ENCODE measurements at places on chromosomes 13 and 19.

DNA sequence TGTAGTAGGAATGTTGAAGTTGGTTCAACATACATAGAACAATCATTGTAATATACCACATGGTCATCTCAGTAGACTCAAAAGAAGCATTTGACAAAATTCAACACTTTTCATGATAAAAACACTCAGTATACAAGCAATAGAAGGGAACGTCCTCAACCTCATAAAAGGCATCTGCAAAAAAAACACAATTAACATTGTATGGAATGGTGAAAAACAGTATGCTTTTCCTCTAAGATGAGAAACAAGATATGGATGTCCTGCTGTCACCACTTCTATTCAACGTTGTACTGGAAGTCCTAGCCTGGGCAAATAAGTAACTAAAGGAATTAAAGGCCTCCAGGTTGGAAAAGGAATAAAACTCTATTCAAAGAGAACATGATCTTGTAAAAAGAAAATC is 54.5 kb downstream of the FNDC3A start:
- DNase-seq: no peak

DNA sequence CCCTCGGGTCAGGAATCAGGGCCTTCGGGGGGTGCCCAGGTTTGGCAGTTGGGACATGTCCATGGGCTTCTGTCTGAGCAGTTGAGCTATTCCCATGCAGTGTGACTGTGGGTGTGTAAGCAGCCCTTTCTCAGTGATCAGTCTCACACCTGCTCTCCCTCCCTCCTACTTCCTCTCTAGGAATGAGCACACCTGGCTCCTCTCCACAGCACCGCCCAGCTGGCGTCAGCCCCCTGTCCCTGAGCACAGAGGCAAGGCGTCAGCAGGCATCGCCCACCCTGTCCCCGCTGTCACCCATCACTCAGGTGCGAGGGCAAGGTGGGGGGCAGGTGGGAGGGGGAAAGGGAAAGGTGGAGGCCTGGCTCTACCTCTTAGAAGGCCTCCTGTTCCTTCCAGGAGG is 25.9 kb downstream of the COMP start:
- DNase-seq: no peak

DNA sequence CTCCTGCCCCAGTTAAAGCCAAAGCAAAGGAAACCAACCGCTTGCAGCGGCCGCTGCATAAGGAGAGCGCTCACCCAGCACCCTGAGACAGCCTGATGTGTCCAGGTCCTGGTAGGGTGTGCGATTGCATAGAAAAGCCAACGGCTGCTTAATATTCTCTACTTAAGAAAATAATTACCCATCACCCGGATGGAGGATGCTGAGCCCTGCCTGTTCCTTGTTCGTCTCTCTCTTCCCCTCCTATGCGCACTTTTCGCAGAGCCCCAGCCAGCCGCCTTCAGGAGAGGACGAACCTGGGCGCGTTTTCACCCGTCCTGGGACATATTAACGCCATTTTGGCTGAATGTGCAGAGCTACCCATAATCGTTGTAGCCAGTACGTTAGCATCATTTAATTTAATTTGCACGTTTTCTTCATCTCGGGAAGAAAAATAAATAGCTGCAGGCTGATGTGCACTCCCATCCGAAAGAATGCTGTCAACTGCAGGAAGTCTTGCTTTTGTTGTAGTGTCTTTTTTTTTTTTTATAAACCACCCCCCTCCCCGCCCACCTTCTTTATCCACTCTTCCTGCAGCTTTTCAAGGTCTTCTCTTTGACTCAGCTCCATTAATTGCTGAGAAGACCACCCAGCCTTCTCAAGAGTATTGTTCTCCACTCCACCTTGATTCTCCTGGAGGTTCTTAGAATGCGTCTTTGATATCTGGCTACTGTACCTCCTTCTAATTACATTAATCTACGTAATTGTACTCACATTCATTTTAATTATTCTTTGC is 214.5 kb downstream of the TEX29 start:
- no peak for DNase-seq

GRCh38 chr19:18551631-18552030 is 6.0 kb upstream of the KXD1 start:
- DNase-seq: no peak

GRCh38 chr13:109880371-109881346 is 94.3 kb upstream of the IRS2 start:
- DNase-seq: no peak

- DNase-seq: no peak
These were observed 4.2 kb downstream of the PRR12 start for GRCh38 chr19:49594993-49595818.

DNA sequence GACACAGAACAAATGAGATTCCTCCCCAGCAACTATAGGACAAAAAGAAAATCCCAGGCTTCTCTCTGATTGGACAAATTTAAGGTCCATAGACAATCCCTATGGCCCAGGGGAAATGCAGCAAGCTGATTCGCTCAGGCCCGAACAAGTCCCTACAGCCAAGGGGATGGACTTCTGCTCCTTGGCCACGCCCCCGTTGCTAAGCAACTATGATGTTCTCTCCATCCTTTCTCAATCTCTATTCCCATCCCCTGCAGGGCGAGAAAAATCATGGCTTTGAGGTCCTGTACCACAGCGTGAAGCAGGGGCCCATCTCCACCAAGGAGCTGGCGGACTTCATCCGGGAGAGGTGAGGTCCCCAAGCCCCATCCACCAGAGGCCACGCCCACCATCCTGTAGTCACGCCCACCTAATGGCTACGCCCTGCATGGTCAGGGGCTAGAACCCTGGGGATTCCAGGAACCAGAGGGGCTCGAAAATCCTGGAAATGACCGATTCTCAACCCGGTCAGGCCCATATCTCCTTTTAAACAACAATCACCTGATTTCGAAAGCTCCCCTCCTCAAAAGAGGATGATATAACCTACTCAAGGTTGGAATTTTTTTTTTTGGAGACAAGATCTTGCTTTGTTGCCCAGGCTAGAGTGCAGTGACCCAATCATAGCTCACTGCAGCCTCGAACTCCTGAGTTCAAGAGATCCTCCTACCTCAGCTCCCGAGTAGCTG is 11.4 kb downstream of the FCHO1 start:
- DNase-seq: no peak

DNA sequence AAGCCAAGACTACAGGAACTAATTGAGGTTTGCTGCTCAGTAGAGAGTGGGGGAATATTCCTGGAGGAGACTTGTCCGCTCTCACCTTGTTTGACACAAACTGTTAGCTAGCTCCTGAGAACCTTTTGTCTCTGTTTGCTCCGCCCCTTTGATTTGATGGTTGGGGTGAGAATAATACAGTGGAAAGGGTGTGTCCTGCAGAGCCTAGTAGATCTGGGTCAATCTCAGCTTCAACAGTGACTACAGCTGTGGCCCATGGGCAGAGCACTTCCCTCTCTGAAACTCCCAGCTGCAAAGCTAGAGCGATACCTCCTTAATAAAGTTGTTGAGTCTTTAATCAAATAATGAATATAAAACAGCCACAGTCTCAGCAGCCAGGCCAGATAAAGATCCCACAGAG is 576.7 kb downstream of the DIAPH3 start:
- no peak for DNase-seq

- DNase-seq: no peak
These were observed 10.9 kb downstream of the CHERP start for GRCh38 chr19:16531380-16531669.

DNA sequence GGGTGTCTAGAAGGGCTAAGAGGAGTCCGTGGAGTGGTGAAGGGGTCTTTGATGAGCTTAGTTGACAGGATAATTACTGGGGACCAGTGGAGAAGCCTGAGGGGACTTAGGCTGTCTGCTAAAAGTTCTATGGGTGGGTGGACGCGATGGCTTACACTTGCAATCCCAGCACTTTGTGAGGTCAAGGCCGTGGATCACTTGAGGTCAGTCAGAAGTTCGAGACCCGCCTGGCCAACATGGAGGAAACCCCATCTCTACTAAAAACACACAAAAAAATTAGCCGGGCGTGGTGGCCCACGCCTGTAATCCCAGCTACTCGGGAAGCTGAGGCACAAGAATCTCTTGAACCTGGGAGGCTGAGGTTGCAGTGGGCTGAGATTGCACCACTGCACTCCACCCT is 2.8 kb upstream of the GSK3A start:
- DNase-seq: no peak

DNA sequence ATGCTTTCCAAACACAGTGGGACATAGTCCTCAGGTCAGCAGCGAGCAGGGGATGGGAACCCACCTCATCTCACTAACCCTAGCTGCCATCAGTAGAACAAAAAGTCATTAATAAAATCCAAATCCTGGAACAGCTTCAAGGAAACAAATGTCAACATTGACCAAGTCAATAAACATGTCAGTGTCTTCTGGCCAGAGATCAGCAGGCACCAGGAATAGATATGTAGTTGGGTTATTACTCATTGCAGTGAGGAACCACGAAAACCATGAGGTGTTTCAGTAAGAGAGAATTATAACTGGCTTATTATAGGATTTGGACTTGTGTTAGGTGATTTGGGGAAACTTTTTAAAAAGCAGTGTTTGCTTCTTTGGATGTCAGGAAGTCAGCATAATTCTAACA is 17.1 kb upstream of the CD33 start:
- no peak for DNase-seq

GRCh38 chr13:34583181-34583580 is 358.9 kb upstream of the NBEA start:
- DNase-seq: no peak

DNA sequence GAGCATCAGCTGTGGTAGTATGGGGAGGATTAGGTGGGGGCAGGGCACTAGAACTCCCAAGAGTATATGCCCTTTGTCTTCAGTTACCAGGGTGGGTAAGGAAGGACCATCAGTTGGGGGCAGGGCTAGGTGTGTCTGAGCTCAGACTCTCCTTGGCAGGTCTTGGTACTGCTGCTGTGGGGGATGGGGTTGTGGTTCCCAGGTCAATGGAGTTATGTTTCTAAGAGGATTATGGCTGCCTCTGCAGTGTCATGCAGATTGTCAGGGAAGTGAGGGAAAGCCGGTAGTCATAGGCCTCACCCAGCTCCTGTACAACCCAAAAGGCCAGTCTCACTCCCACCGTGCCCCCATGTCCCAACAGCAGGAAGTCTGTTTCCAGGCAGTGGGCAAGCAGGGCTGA is 8.8 kb upstream of the ZNF578 start:
- no peak for DNase-seq

DNA sequence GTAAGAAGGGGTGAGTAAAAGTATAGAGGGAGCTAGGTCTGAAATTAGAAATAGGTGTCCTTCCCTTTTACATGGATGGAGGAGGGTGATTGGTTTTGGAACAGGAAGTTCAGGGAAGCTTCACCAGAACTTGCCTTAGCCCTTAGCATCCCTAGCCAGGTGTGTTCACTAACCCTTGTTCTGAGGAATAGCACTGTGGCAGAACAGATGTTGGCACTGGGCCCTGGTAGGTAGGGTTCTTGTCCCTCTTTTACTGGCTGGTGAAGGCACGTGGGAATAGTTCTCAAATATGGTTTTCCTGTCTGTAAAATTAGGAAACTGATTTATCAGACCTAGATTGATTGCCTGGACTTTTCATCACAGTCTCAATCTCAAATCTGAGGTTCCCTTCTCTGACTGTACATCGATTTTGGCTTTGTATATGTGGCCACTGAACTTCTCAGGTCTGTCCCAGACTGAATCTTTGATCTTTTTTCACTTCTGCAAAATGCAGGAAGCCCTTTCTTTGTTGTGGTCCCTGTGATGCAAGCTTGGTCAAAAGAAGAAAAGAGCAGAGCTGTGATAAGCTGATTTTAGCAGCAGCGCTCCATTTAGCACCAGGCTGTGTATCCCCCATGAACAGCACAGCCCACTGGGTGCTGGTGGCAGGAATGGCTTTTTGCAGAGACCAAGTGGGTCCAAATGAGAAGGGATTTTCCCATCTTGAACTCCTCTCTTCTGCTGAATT is 86.2 kb upstream of the HTR2A start:
- DNase-seq: no peak

DNA sequence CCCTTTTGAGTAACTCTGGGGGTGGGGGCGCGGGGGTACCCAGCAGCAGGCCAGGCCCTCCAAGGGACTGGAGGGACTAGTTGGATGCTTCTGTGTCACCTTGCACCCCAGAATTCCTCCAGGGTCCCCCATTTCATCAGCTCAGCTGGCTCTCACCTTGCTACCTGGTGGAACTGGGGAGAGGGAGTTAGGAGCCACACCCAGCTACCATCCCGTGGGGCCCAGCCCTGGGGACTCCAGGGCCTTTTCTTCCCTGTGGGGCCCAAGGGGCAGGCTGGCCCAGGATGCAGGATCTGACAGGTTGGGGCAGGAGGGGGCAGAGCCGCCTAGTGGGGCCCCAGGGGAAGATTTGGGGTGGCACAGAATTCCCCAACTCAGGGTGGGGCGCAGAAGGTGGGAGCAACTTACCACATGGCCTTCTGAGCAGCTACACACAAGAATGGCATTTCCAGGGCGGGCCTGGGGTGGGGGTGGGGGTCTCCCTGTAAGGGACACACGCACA is 32.8 kb upstream of the NANOS3 start:
- no peak for DNase-seq

DNA sequence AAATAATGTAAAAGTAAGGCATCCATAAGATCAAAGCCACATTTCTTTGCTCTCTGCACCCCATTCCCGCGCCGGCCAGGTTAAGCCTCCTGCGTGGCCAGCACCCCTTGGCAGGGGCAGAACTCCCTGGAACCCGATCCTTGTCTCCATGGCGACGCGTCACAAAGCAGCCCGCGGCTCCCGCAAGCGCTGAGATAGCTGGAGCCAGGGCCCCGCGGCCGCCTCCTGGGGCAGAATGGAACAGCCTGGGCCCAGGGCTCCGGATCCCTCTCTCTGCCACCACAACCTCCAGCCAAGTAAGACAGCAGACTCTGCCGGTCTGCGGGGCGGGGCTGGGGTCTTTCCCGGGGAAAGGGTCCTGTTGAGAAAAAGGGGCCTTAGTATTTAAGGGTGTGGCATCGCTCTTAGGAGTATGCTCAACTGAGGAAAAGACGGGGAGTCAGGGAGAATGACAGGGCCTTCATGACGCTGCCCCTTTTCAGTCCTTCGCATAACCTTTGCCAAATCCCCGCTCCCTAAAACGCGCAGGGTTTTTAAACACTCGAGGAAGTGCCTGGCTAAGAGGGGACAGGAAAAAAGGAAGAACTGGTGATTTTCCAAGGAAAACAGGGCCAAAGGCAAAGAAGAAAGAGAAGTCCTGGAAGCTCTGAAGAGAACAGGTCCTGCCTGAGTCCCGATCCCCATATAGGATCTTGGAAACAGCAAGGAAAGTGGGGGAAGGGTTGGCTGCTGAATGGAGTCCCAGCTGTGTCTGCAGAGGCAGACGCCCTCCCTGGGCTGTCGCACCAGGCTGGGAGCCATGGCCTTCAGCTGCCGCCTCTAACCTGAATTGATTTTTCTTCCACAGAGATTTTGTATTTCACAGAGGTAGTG is at the start of gene TEX26:
TEX26 (plus strand) TSS at position 176 of the 873 bp plus-strand sequence; CDS start at position 236, 60 bp downstream.
- no peak for DNase-seq

- DNase-seq: no peak
These were observed 25.6 kb upstream of the CXCL17 start for GRCh38 chr19:42468273-42468796.

- DNase-seq: no peak
These were observed 576 bp downstream of the DOT1L start for GRCh38 chr19:2164020-2164998.

GRCh38 chr13:31987535-31988170 is 43.9 kb upstream of the FRY start:
- DNase-seq: no peak

DNA sequence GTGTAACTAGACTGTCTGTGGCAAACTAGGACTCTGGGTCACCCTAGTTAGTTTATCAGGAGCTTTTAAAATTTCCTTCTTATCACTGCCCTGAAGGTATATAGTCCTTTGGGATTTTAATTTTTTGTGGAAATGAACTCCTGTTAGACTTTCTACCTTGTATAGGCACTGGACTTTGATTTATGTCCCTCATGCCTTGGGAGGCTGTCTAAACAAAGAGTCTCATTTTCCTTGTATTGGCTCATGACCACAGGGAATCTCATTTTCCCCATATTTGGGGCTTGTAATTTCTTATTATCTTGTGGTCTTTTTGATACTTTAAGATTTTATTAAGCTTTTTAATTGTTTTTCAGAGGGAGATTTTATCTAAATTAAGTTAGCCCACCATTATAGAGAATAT is 21.4 kb downstream of the KCTD4 start:
- no peak for DNase-seq
